ENCODE measurements at places on chromosomes 3 and 15.

DNA sequence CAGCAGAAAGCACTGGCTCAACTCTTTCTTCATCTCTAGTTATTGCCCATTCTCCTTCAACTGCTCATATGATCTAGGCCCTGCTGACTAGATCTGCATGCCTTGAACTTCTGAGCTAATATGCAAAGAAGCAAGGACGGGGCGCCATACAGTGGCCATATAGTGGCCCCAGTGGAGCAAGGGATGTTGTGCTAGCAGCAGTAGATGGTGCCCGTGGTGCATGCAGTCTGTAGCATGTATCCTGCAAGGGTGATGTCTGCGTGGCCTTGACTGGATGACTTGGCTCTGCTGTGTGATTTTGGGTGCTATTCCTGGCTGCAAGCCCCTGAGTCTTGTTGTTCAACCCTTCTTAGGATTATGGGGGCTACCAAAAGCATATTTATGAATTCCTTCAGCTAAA, 12.2 kb upstream of the NMD3 start:
- no peak for DNase-seq

DNA sequence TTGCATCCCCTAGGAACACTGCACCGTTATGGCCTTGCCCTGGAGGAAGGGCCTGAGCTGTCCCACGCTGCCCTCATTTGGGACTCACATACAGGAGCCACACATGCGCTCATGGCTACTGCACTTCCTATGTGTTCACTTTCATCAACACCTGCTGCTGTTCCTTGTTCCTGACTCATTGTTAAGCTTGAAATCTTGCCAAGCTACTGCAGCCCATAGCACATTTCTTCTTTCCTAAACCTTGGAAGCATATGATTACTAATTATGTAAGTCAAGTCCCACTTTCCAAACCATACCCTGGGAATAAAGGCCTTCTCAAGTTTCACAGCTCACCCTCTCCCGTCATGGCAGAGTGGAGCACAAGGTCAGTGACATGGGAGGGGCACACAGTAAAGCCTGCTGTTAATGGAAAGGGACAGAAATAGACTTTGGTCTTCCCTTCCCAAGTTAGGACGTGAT, 307.9 kb downstream of the CLSTN2 start:
- DNase-seq: no peak

DNA sequence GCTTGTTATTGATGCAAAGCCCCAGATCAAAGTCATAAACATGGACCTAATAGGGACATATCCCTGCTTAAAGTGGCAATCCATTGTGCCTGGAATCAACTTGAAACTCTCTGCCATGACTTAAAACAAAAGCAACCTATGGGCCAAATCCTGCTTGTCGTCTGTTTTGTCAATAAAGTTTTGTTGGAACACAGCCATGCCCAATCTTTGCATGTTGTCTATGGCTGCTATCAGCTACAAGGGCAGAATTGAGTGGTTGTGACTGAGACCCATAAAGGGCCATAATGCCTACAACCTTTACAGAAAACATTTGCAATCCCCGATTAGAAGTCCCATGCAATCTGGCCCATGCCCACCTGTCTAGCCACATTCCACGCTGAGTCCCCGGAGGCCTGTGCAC, 235.4 kb downstream of the PLCL2 start:
- no peak for DNase-seq

GRCh38 chr3:120495809-120496208, 45.0 kb upstream of the FSTL1 start:
- DNase-seq: no peak

DNA sequence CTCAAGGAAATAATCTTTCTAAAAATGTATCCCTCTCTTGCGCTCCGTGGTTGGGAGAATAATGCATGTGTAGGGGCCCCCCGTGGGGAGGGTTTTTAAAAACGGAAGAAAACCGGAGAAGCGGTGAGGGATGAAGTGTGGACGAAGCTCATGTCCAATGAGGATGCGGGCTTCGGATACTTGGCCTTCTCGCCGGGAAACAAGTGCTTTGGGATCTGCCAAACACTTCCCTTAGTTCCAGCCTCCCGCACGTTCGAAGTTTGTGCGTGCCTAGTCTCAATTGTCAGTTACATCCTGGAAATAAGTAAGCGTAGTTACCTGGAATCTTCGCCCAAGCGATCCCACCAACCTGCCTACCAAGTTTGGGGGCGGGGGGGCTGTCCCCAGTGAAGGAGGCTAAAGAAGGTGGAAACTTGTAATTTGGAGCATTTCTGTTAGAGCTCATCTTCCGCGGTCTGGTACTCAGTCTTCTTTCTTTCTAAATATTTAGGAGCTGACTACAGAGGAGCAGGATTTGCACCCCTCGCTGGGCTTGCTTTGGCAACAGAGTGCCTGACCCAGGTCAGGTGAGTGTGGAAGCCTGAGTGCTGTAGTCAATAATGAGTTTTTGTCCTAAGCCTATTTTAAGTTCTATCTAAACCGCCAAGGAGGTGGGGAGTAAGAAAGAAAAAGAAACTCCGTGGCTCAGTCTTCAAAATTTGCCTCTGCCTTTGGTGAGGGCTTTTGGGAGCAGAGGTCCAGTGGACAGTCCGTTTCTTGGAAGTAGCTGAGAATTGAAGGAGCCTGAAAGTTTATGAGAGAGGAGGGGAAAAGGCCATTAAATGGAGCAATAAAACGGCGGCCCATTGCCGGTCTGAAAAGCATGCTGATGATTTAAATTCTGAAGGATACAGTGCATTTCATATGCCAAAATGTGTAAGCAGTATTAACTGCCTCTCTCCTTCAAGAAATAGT, 1.1 kb downstream of the ITPR1 start:
- DNase-seq: no peak

DNA sequence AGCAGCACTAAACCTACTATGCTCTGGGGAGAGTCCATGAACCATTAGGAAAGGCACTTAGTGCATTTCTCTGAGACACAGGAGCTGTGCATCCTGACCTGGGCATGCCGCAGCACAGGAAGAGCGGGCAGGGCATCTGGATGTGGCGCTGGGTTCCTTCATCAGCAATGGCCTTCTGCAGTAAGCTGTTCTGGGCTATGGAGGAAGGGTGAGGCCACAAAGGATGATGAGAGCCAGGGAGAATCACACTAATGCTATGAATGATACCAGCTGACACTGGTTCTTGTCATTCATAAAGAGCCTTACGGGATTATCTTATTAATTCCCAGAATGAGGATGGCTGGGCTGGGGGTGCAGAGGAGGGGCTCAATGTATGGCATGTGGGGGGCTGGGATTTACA, 12.7 kb upstream of the SCN10A start:
- DNase-seq: no peak

GRCh38 chr3:100776746-100777145, 67.5 kb downstream of the TFG start:
- no peak for DNase-seq

DNA sequence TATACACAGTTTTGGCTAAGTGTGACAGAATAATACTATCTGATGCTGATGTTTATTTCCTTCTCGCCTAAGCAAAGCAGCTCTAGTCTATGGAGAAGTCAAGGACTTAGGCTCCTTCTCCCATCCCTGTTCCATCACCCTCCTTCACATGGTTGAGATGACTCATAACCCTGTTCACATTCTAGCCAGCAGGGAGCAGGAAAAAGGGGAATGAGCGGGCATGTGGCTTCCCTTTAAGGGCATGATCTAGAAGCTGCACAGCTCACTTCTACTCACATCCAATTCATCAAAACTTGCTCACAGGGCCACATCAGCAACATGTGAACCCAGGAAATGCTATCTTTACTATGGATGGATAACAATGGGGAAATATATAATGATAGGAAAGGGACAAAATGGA, 40.9 kb downstream of the CBLB start:
- DNase-seq: no peak

DNA sequence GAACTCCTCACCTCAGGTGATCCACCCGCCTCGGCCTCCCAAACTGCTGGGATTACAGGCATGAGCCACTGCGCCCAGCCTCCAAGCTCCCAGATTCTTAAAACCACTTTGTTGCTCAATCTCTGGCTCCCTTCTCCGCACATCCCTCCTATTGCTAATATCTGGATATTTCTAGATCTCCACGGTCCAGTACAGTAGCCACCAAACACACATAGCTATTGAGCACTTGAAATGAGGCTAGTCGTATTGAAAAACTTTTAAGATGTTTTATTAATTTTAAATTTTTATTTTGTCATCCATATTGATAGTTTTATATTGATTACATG, 44.3 kb downstream of the SLC28A1 start:
- DNase-seq: no peak

GRCh38 chr3:115354010-115354409, 206.9 kb upstream of the ZBTB20 start:
- no peak for DNase-seq

DNA sequence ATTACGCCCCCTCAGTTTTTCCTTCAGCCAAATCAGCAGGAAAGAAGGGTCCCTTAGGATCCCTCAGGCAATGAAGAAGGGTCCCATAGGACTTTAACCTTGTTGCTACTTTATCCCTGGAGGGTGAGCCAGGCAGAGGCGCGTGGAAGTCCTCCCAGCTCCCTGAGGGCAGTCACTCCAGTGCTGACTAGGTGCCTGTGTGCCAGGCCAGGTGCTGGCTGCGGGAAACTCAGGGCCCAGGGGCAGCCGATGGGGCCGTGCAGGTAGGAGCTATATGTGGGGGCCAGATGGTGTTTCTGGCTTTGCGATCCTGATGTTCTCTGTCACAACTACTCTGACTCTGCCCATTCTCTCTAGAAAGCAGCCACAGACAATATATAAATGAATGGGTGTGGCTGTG, 42.8 kb upstream of the IQSEC1 start:
- no peak for DNase-seq

GRCh38 chr3:156793851-156794250, 32.3 kb upstream of the LEKR1 start:
- DNase-seq: no peak

DNA sequence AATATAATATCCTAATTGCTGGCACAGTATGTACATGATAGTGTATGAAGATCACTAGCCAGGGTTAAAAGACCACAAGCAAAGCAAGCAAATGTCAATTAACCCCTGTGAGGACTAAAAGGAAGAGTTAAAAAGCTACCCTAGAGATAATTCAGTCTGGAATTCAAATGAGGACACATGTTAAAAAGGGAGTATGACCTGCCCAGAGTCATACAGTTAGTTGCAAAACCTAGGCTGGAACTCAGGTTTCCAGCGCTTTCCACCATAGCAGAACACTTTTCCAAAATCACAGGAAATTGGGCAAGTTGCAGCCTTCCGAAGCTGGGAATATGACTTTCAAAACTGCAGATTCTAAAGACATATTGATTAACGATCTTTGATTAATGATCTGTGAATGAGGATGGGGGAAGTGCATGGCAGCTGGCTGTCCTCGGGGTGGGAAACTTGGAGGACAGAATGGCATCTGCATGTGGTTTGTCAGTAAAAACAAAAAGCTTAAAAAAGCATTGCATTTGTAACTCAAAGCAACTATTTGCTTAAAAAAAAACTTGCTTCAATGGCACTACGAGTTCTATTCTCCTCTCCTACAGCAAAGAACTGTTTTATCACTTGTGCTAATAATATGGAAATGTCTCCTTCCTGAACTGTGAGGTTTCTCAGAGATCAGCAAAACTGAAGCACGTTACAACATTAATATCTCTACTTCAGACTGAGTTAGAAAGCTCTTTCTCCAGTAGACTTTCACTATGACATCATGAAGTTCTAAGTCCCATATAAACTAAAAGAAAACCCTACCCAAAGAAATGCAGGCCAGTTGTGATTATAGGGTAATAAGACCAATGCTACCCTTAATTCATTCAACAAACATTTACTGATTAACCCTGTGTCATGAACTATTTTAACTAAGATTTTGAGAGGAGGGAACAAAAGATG, 46.2 kb downstream of the IGSF11 start:
- no peak for DNase-seq

GRCh38 chr3:181844211-181844610, 132.5 kb downstream of the SOX2 start:
- no peak for DNase-seq

- peak; percentile 58 for DNase-seq
Measured at GRCh38 chr15:74781431-74782258, at the start of gene CSK. Gene CSK (plus strand): TSS chr15:74782080. CDS start chr15:74798298, 16,218 bp downstream.

DNA sequence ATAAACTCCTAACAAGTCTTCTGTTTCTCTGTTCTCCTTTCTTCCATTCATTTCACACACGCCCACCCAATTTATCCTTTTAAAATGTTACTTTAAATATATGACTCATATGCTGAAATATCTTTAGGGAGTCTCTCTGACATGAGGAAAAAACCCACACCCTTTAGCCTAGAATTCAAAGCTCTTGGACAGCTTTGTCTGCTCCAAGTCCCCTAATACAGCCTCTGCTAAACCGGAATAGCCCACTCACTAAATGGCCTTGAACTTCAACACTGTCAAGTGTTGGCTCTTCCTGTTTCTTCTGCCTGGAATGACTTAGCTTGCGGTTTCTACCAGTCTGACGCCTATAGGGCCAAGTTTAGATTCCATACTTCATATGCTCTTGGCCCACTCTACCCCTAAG, 3.3 kb upstream of the CD96 start:
- DNase-seq: peak; percentile 13

DNA sequence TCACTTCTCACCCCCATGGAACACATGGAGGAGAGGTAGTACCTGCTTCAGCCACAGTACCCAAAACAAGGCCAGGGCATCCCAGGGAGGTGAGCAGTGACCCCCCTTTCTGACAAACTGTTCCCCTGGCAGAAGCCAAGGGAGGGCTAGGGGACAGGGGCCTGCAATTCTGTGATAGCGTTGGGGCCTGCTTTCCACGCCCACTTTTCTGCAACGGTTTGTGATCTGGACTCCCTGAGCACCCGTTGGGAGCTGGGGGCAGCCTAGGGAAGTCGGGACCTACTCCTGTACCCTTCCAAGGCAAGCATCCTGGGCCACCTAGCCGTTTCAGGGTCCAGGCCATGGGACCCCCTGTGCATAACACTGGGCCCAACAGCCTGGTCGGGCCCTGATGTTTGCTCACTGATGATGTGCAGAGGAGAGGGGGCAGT, 996 bp upstream of the DNAJA4 start:
- DNase-seq: no peak

GRCh38 chr15:31324806-31325594, 1.6 kb upstream of the KLF13 start:
- no peak for DNase-seq

- no peak for DNase-seq
Measured at GRCh38 chr3:28846971-28847478, 433.8 kb upstream of the RBMS3 start.

GRCh38 chr3:139355891-139356290, 12.1 kb downstream of the MRPS22 start:
- DNase-seq: no peak

GRCh38 chr3:167978071-167978470, 117.7 kb downstream of the GOLIM4 start:
- no peak for DNase-seq

- DNase-seq: no peak
Measured at GRCh38 chr3:104257486-104257885, 1109.2 kb upstream of the ALCAM start.

GRCh38 chr3:23546181-23546580, 259.6 kb upstream of the UBE2E1 start:
- no peak for DNase-seq

- DNase-seq: no peak
Measured at GRCh38 chr3:137695351-137695750, 68.8 kb upstream of the SOX14 start.

DNA sequence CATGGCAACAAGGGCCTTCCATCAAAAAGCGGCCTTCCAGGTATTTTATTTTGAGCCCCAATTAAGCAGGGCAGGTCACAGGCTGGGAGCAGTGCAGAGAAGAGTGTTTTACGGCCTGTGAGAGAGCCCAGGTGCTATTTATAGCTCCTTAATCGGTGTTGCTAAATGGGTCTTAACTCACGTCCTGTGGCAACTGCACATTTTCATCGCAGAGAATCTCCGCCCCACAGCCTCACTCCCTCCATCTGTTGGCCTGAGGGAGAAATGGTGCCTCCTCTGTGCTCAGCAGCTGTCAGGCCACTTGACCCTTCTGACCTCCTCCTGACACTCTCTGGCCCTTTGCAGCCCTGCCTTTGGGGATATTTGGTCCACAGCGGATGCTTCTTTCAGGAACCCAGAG, 58.6 kb downstream of the SPSB4 start:
- no peak for DNase-seq
